Stimulated activated CD8-positive, alpha-beta memory T cell treated with anti-CD3 and anti-CD28 coated beads, Interleukin-7, amount 100 ng/mL, for 1 hour (primary cell): ENCODE measurements at places on chromosomes 7 and 10.

DNA sequence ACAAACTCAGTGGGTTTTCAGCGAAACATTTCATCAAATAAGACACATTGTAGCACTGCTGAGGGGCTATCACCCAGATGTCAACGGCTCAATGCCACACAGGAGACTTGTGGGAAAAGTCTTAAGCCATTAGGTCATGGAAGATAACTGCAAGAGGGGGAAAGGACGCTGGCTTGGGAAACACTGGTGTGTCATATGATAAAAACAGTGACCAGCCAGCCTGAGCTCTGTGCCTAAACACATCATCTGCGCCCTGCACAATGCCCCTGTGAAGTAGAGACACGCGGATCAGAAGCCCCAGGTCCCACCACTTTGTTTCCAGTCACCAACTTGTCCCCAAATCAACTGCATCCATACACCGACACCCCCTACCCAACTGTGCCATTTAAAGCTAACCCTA, 116.7 kb downstream of the TNS3 start:
- DNase-seq = no peak

GRCh38 chr10:14048930-14049613, 281.7 kb downstream of the FRMD4A start:
- DNase-seq = no peak

DNA sequence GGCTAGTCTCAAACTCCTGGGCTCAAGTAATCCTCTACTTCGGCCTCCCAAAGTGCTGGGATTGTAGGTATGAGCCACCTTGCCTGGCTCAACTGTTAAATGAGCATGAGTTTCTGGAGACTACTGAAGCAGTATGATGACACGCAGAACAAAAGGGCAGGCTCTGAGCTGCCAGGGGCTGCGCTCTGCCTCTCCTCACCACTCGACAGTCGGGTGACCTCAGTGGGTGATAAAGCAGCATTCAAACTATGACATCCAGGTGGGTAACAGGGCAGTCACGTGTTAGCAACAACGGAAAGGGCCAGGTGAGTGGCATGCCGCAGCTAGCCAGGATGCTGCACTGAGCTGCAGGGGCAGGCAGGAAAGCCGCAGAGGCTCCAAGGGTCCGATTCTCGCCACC, 71.5 kb downstream of the CYTH3 start:
- no peak for DNase-seq

DNA sequence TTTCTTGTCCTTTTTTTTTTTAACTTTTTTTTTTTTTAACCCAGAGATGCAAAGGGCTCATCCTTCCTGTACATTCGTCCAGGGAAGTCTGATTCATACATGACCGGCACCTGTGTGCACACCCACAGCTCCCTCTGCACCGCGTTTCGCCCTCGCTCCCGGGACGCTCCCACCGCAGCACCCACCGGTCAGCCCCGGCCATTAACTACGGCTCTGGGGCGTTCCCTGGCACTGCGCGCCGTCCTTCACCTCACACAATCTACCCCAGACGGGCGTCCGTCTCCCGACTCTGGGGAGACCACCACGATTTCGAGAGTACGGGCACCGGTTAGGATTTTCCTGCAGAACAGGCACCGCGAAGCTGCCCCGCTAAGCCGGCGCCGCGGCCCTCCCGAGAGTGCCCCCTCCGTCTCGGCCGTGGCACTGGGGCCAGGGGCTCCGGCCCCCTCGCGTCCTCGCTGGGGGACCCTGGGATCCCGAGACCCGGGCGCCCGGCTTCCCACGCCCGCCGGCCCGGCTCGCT, 452 bp downstream of the ATE1 start:
- DNase-seq = peak; percentile 6
